ENCODE measurements at places on chromosomes 7 and 10. TPM values are rescaled to one million over a fixed set of nuclear protein-coding genes. Genes with fewer than 3 reads are reported as not detected.

Gene CDHR3
- 0.34 TPM for total RNA-seq

Gene TMEM176A
- not detected for total RNA-seq

Gene COL1A2
- total RNA-seq = 5.5 TPM

Gene C10orf53
- total RNA-seq = not detected

Gene TRPV5
- not detected for total RNA-seq

Gene C10orf105
- 0.09 TPM for total RNA-seq

Gene WDR86
- total RNA-seq = not detected

Gene ASIC3
- total RNA-seq = 2.9 TPM

Gene SUPV3L1
- 103 TPM for total RNA-seq

Gene WASHC2A
- 24.8 TPM for total RNA-seq

Gene TMEM229A
- not detected for total RNA-seq

Gene GHRHR
- not detected for total RNA-seq
